ENCODE measurements at places on chromosomes 1 and 21. TPM values are rescaled to one million over a fixed set of nuclear protein-coding genes. Genes with fewer than 3 reads are reported as not detected.

DNA sequence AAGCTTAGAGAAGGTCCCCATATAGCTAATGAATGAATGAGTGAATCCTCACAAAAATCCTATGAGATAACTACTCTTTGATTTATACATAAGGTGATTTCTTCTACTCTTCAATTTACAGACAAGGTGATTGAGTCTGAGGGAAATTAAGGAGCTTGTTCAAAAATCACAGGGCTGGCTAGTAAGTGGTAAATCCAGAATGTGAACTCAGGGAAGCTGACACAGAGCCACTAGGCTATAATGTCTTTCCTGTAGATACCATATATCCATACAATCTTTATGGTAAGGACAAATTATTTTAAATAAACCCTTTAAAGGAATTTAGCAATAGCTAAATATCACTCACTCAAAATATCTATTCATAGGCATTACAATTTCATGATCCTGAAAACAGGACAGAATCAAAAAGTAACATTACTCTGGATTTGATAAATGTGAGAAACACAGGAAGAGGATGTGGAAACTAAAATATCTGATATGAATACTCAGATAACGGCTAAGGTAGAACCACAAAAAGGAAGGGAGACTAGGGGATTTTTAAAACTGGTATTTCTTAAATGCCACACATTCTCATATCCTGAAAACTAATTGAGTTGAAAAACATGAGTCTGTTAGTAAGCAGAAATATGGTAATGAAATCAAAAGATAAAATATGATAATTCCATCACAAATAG is 108.2 kb downstream of the NBPF12 start:
- DNase-seq, result no peak

DNA sequence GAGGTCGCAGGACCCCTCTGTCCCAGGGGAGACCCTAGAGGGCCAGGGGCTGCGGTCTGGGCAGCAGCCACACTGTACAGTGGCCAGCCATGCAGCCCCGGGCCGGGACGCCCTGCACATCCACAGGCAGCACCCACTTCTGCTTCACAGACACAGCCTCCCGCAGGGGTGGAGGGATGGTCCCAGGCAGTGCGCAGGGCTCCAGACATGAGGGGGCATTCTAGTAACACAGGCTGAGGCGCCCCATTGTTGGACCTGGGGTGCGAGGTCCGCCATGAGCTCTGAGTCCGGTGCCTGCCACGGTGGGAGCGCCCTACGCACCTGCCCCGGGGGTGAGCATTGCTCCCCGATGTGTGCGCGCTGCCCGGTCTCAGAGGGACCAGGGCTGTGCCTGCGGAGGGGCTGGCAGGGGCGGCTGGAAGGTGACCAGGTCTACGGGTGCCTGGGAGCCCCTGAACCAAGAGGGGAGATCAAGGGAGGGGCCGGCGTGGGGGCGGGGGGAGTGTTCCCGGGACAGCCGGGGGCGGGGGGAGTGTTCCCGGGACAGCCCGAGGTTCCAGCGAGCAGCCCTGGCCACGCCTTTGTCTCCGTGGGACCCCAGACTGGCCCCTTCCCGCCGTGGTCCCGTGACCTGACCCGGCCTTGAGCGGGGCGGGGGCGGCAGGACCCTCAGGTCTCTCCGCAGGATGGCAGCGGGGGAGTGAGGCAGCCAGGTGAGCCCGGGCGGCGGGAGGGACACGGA is 4.5 kb downstream of the MMEL1 start:
- no peak for DNase-seq

GRCh38 chr1:68798071-68798470 is 301.2 kb upstream of the DEPDC1 start:
- DNase-seq, result no peak

DNA sequence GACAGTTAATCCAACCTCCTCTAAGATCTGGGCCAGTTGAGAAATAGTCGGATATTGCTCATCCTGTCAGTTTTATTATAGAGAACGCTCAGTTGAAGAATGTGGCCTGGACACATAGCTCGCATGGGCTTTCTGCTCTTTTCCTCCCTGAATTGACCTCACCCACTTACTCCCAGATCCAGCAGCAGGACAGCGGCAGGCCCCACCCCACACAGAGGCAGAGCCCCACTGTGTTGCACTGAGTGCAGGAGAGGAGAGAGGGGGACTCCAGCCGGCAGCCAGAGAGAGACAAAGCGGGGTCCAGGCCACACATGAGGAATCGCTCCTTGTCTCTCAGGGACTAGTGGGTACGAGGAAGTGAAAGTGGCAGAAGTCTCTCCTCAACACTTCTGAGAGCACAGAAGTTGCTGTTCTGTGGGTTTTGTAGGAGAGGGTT is 78.6 kb downstream of the LAMC1 start:
- no peak for DNase-seq

- DNase-seq, result no peak
These were observed 32.1 kb downstream of the AK2 start for GRCh38 chr1:33004613-33005012.

GRCh38 chr1:156608036-156608674 is 6.9 kb upstream of the GPATCH4 start:
- peak; percentile 45 for DNase-seq

DNA sequence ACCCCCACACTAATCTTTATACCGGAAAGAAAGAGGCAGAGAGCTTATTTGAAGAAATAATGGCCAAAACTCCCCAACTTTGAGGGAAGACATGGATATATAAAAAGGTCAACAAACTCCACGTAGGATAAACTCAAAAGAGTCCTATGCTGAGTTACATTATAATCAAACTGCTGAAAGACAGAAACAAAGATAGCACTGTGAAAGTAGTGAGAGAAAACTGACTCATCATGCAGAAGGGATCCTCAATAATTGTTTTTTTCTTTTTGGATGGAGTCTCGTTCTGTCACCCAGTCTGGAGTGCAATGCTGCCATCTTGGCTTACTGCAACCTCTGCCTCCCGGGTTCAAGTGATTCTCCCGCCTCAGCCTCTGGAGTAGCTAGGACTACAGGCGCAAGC is 48.5 kb upstream of the TTC39A start:
- DNase-seq, result no peak

GRCh38 chr1:245835386-245835785 is 671.7 kb downstream of the SMYD3 start:
- no peak for DNase-seq

GRCh38 chr1:5456090-5456811 is 536.0 kb downstream of the NPHP4 start:
- DNase-seq, result no peak

DNA sequence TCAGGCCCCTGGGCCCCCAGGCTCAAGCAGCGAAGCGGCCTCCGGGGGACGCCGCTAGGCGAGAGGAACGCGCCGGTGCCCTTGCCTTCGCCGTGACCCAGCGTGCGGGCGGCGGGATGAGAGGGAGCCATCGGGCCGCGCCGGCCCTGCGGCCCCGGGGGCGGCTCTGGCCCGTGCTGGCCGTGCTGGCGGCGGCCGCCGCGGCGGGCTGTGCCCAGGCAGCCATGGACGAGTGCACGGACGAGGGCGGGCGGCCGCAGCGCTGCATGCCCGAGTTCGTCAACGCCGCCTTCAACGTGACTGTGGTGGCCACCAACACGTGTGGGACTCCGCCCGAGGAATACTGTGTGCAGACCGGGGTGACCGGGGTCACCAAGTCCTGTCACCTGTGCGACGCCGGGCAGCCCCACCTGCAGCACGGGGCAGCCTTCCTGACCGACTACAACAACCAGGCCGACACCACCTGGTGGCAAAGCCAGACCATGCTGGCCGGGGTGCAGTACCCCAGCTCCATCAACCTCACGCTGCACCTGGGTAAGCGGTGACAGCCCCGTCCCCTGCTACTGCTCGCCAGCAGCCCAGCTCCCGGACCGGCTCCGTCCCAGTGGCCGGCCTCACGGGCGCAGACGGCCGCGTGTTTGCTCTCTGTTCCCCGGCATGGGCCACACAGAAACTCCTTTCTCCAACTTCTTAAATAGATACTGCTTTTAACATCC is 539 bp downstream of the LAMC1 start:
- peak; percentile 45 for DNase-seq

- no peak for DNase-seq
These were observed 177.9 kb downstream of the CLIC6 start for GRCh38 chr21:34846601-34847112.

Gene CLCA4
- total RNA-seq, result not detected

Gene OR2AK2
- total RNA-seq, result not detected

Gene DCST2
- total RNA-seq, result 1.3 TPM

Gene ARL8A
- 50.9 TPM for total RNA-seq

All from neural crest cell (in vitro differentiated cells).